Fibroblast of skin of right biceps (primary cell): ENCODE measurements at places on chromosomes 3 and 15.
A peak's percentile ranks its signal among the peaks of the same experiment; 100 is the strongest.

- DNase-seq, result no peak
Observed at GRCh38 chr3:68973639-68974038, 39.8 kb downstream of the EOGT start.

DNA sequence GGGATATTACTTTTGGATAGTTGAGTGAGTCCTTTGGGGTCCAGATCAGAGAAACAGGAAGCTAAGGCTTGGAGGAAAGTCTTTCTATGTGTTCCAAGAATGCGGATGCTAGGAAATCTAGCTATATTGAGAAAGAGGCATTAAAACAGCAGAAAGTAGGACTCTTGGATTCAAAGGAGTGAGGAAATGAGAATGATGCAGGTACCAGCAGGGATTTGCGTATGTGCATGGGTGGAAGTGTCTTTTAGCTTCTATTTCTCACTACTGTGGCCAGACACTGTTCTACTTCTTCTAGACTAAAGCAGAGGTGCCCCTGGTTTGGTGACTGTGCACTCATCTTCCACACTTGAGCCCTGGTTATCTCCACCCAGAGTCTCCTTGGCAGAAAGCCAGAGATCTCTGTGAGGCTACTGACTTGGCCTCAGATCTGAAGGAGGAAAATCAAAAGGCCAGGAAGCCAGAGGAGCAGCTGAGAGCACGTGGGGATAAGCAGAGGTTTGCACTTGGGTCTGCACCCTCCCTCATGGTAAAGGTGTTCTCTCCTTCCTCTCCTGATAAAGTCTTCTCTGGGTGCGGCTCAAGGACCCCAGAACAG, 44.3 kb downstream of the ATP2B2 start:
- no peak for DNase-seq

DNA sequence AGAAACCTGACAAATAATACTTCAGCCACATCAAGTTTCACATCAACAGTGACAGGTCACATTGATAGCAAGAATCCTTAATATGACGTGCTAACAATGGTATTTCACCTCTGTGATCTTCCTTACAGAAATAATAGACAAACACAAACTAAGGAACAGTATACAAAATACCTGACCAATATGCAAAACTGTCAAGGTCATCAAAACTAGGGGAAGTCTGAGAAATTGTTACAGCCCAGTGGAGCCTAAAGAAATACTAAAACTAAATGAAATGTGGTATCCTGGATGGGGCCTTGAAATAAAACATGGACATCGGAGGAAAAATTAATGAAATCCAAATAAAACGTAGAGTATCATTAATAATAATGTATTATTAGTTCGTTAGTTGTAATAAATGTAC, 422.0 kb upstream of the ZNF385D start:
- no peak for DNase-seq

DNA sequence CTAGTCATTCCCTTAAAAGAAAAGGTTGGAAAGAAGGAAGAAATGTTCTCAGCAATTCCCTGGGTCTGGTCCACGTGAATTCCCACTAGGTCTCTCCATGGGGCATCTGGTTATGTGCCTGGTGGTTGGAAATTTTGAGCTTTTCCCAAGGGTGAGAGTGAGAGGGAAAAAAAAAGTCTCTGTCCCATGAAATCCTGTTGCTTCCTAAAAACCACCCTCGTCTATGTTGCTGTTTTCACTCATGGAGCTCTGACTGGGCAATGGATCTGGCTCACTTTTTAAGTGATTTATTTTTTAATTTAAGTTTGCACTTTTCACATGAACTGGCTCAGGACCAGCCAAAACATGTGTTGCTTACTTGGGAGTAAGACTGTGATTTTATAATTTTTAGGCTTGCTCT, 190.1 kb downstream of the CHST2 start:
- DNase-seq, result no peak

DNA sequence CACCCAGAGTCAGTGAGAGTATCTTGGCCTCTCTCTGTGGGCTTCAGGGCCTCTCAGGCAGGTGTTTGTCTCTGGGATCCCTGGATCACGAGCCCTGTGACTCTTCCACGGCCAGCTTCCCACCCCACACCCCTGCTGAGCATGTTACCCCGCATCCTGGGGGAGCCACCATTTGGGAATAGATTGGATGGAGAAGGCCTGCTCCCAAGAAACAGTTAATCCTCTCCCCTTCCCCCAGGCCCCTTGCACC, 15.5 kb upstream of the SRP14 start:
- no peak for DNase-seq

DNA sequence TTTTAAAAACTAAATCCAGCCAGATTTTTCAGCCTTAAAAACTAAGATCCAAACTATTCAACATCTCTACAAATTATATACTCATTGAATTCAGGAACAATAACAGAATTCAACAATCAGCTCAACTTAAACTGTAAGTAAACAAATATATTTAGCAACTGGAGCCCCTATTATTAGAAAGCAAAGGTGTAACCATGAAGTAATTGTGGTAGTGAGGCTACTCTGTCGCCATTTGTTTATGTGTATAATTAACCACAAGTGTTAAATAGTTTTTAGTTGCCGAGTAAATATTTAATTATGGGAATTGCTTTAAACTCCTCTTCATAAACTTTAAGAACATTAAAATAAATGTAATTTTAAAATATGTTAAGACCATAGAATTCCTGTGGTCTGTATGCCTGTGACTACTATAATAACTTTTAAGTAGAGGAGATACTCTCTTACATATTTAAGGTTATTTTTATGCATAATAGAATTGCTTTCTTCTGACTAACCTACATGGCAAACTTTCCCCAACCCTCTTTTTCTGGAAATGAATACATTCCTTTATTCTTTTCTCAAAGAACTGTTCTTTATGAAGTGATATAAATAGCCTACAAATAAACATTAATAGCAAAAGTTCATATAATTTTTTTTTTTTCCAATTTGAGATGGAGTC, 51.2 kb downstream of the MFN1 start:
- peak; percentile 73 for DNase-seq

- no peak for DNase-seq
Observed at GRCh38 chr3:85572426-85572825, 613.6 kb downstream of the CADM2 start.

- DNase-seq, result no peak
Observed at GRCh38 chr3:142975316-142975995, 12.0 kb upstream of the PAQR9 start.

- DNase-seq, result peak; percentile 85
Observed at GRCh38 chr3:104873331-104873730, 493.4 kb upstream of the ALCAM start.

- peak; percentile 7 for DNase-seq
Observed at GRCh38 chr15:62165104-62165792, at the start of gene C2CD4B. C2CD4B (minus strand) TSS chr15:62165285; CDS start chr15:62164984, 301 bp downstream.

- DNase-seq, result no peak
Observed at GRCh38 chr3:53531749-53532148, 37.3 kb downstream of the CACNA1D start.

DNA sequence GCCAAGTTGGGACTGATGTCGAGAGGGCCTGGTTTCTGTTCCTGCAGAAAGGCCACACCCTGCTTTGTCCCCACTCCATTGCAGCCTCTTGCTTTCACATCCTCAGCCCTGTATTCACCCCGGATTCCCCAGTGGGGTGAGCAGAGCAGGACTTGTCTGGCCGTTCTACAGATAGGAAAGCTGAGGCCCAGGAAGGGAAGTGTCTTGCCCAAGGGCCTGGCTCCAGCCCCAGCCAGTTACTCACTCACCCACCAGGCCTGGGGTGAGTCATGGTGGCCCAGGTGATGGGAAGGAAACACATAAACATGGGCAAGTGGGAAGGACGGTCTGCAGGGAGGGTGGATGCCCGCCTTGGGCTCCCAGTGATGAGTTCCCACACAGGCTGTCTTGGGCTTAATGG, 6.1 kb upstream of the DUSP7 start:
- DNase-seq, result peak; percentile 86

DNA sequence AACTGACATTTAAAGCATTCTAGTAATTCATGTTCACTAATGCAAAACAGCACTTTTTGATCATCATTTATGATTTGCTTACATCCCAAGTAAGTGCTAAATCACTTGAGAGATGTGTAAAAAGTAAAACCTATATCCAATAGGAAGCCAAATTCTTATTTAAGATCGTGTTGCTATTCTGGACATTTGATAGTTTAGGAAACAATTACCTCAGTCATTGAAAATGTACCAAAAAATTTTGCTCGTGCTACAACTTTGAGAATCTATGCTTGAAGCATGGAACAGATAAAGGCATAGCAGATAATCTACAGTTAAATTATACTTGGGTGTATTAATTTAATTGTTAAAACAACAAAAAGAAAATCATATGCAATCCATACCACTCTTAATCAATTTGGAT, 571.6 kb upstream of the NR2F2 start:
- no peak for DNase-seq

DNA sequence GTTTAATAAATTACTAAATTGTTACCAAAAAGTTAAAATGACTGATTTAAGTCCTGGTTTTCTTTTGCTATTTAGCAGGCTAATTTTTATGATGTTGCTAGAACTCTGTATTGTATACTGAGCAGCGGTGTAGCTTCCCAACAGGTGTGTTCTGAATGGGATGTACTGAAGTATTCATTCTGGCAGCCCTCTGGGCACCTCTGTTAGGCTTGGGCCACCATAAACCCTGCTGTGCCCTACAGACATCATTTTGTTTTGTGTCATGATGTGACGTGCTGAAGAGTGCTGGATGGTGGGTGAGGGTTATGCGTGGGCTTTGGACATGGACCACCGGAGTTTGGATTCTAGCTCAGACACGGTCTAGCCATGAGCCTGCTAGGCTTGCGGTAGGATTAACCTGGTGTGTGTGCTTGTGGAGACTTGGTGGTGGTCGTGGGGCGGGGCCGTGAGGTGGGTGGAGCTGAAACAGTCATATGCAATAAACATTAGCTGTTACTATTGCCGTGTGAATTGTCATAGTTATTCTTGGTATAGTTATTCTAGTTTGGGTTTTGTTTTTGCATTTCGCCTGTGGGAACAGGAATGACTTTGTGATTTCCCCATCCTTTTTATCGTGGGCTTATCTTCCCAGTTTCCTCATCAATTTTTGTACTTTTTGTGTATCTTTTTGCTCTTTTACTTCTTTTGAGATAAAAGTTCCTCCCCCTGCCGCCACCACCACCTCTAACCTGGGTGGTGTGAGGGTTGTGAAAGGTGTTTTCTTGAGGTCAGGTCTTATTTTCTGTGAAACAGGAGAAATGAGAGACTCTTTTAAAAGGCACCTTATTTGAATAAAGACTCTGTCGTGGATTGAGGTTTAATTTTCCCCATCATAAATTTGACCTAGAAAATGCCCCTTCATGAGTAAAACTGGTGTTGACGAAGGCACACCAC, 93.7 kb downstream of the MCTP2 start:
- DNase-seq, result no peak

- DNase-seq, result no peak
Observed at GRCh38 chr3:98449606-98450193, 13.3 kb upstream of the OR5K1 start.

- DNase-seq, result no peak
Observed at GRCh38 chr3:33037471-33037870, 59.5 kb downstream of the GLB1 start.

DNA sequence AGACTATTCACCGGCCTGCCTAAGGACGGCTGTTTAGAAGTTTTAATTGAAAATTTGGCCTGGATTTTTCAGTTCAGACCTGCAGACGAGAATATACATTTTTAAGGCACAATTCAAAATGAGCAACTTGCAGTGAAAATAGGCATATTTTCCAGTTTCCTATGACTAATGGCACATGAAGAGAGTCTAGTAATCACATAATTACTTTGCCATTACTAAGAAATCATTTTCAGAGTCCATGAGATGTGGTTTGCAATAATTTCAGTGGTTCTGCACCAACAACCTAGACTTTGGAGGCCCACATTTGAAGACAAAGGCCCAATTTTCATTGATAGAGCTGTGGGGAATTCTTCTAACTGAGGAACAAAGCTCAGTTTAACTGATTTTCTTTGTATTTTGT, 205.3 kb downstream of the SOX2 start:
- DNase-seq, result peak; percentile 51

DNA sequence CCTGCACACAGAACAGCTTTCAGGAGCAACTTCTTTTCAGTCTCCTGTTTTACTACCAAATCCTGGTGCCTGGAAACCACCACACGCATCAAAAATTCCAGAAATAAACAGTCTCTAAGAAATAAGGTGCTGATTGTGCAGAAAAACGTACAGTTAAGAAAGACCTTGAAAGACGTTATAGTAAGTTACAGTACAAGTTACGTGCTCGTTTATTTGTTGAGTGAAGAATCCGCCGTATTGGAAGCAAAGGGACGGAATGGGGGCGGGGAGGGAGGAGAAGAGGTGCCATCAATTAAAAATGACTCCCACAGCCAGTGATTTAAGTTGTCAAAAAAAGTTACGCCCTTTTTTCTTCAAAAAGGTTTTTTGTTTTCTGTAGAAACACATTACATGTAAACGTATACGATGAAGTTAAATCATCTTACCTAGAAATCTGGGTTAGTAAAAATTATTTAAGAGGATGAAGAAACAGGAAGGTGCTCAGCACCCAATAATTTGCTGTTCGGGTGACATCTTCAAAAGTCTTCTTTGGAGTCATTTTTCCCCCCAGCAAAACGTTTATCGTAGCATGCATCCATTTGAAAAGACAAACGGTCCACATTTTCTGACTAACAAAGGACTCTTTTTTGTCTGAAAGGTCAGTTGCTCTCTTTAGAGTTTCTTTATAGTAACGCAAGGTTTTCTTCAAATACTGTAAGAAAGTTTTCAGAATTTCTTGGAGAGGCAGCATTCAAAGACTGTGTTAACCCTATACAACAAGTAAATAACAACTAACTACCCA, 782 bp upstream of the UACA start:
- no peak for DNase-seq

DNA sequence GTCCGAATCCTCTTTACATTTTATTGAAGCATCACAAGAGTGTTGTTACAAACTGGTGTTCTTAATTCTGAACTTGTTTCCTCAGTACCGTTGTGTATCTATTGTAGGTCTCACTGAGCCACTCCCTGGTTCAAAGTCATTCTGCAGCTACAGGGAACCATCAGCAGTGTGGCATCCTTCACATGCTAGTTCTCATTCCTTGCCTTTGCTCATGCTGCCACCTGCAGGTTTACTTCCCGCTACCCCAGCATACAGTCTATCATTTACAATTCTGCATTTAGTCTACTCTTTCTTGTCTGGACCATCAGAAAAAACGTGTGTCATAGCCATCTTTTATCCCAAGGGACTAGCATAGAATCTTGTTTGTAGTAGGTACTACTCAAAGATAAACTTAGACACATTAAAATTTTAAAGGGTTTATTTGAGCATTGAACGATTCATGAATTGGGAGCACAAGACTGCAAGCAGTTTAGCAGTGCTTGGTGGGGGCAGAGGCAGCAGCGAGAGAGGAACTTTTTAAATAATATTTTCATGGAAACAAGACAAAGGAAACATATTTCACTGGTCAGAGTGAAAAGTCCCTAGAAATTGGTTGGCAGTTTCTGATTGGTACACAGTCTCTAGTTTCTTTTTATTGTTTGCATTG, 402.1 kb downstream of the CADM2 start:
- DNase-seq, result peak; percentile 18

DNA sequence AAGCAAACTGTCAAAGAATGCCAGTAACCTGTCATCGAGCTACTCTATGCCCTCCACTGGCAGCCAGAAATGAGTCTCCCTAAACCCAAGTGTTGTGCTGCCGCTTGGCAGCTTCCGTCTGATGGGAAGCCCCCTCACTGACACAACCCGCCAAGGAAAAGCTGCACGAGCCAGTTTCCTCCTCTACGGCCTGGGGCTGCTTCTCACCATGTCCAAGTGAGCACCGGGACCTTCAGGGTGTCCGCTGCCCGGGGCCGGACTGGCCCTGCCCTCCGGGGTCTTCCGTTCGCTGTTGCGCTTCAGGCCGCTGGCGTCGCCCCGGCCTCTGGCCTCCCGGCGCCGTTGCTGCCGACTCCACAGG, 490 bp downstream of the TOMM70 start:
- DNase-seq, result peak; percentile 8
